Activated T-cell treated with anti-CD3 and anti-CD28 coated beads for 48 hours (primary cell): ENCODE measurements at places on chromosomes 2 and 18.

DNA sequence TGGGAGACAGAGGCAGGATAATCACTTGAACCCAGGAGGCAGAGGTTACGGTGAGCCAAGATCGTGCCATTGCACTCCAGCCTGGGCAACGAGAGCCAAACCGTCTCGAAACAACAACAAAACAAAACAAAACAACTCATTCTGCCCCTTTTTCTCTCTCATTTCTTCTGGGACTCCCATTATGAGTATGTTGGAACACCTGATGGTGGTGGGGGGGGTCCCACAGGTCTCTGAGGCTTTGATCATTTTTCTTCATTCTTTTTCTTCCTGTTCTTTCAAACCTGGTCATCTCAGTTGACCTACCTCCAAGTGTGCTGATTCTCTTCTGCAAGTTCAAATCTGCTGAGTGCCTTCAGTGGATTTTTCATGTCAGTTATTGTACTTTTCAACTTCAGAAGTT lies 8.2 kb upstream of the FAM161A start:
- no peak for DNase-seq

DNA sequence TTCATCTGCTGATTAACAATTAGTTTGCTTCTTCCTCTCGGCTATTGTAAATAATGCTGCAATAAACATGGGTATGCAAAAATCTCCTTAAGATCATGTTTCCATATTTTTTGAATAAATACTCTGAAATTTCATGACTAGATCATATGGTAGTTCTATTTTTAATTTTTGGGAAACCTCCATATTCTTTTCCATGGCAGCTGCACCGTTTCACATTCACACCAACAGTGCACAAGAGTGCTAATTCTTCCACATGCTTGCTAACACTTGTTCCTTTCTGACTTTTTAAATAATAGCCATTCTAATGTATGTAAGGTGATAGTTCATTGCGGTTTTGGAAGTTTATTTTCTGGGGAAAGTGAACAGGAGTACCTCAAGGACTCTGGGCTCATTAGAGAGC lies 52.6 kb upstream of the TACR1 start:
- DNase-seq = no peak

GRCh38 chr2:233966388-233966787 lies 49.2 kb downstream of the TRPM8 start:
- no peak for DNase-seq

DNA sequence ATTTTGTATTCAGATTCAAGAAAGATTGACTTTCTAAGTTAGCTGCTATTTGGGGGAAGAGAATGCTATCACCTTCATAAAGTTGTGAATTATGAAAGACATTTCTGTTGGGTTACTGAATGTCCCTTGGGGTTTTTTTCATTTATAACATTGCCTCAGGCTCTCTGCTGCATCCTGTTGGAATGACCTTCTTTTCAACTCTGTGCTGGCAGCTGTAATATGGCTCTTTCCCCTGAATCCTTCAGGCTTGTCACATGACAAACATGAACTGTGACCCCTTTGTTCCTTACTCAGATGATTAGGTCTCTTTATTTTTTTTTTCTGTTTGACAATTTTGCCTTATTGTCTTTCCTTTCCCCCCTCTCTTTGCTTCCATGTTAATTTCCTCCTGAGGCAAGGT lies 159.8 kb downstream of the TAF4B start:
- no peak for DNase-seq

DNA sequence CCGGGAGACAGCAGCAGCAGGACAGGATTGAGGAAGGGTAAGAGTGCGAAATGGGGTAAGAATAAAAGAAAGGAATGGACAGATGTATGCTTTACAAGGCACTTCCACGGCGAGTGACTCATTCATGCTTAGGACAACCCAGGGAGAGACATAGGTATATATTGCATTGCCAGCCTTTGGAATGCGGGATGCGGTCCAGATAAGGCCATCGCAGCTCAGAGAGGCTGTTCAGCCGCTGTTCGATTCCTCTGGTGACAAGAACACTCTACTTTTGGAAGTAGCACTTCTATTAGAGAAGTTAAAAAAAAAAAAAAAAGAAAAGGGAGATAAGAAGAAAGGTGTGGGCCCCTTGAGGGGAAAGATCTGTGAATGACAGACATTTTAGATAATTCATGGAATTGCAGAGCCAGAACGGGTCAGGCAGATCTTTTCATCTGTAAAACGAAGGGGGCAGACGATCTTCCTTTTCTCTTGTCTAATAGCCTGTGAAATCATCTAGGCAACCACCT lies 819 bp upstream of the NCOA1 start:
- DNase-seq = no peak

DNA sequence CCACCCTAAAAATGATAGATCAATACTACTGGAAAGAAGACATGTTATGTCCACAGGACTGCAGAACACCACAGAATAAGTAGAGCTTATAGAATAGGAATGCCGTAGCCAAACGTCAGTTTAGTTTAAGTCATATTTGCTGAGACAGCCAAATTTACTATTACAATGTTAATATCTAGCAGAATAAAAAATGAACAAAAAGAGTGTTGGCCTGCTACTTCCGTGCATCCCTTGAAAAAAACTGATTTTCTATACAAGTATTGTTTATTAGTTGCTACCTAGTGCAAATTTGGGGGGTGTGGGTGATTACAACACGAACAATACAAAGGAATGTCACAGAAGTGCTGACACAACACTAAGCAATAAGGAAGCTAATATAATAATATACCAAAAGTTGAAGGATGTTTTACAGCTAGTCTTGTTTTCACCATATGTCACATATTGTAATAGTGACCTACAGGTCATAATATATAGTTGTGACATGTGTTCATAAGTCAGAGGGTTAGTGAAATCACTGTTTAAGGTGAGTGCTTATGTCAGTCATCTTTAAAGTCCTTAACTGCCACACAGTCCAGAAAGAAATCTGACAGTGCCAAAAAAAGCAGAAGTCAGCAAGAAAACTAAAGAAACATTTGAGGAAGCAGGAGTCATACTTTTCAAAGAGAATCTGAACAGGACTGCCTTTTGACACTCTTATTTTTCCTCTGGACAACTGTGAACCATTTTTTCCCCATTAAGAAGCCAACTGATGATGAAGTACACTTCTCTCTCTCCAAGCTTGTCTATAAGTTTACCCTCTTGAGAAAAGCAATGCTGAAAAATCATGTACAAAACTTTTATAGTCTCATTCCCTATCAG lies 376.4 kb downstream of the ZEB2 start:
- no peak for DNase-seq

GRCh38 chr2:208999911-209000310 lies 423.9 kb upstream of the MAP2 start:
- DNase-seq = no peak

DNA sequence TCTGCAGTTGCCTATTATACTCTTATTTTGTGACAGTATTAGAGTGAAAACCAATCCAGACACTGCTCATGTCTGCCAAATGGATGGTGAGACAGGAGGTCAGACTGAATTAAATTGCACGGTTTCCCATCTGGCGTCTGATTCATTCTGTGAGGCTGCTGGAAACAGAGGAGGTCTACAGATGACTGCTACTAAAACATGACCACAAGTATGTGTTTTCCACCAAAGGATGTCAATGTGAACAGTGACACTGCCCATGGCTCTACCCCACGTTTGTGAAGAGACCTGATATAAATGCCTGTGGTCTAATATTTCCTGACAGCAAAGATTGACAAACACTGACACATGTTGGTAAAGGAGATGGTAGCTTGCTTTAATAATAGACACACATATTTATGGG lies 104.3 kb upstream of the ST6GAL2 start:
- DNase-seq = no peak

- no peak for DNase-seq
These were observed 120.8 kb downstream of the GAREM1 start for GRCh38 chr18:32349728-32350395.

GRCh38 chr2:8089596-8089995 lies 592.3 kb upstream of the ID2 start:
- no peak for DNase-seq

DNA sequence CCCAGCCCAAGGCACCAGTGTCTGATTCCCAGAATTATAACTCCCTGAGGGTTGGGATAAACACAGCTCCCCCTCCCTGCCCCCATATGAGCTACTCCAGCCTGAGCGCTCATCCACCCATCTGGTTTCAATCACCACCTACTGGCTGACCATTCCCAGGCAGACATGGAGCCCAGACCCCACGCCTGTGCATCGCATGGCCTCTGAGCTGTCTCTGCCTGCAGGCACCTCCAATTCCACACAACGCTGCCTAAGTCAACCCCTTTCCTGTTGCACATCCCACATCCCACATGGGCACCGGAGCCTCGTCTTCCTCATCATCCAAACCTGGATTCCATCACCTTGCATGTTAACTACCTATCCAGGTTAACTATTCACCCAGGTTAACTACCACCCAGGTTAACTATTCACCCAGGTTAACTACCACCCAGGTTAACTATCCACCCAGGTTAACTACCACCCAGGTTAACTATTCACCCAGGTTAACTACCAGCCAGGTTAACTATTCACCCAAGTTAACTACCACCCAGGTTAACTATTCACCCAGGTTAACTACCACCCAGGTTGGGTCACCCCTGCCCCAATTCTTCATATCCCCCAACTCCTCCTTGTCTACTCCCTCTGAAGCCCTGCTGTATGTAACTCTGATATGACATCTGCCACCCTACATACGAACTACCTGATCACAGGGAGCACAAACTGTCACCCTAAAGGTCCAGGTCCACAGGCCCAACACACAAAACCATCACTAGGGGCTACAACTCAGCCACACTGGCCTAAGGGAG lies 47.8 kb downstream of the TEX51 start:
- no peak for DNase-seq

DNA sequence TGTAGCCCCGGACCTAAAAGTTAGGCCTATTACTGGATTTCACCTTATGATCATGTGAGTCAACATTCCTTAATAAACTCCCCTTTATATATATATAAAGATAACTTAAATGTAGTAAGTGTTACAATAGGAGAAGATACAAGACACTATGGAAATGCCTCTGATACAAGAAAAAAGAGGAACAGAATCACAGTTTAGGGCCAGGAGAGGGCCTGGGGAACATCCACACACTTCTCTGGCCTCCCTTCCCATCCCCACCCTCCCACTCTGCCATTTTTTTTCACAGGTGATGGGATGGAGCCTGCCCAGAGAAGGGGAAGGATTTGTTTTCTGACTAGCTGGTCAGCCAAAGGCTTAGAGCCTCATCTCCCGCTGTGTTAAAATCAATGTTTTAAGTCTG lies 6.4 kb downstream of the CDC42EP3 start:
- no peak for DNase-seq

- no peak for DNase-seq
These were observed 11.9 kb downstream of the SDC1 start for GRCh38 chr2:20212871-20213503.

DNA sequence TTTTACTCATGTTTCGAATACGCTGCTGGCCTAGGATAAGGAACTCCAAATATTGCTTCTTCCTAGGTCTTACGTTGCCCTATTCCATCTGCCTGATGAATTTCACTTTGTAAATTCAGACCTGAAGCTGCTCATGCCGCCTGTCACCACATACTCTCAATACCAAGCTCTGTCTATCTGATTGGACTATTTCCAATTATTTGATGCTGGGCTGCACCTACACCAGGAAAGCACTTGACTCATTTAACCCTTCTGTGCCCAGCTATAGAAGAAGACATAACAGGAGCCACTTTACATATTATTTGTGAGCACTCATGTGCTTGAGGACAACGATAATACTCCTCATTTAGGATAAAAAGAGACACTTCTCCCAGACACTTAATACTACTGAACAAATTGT lies 1293.9 kb upstream of the LRRTM1 start:
- DNase-seq = no peak

- DNase-seq = no peak
These were observed 9.8 kb upstream of the RAB17 start for GRCh38 chr2:237600205-237600846.

DNA sequence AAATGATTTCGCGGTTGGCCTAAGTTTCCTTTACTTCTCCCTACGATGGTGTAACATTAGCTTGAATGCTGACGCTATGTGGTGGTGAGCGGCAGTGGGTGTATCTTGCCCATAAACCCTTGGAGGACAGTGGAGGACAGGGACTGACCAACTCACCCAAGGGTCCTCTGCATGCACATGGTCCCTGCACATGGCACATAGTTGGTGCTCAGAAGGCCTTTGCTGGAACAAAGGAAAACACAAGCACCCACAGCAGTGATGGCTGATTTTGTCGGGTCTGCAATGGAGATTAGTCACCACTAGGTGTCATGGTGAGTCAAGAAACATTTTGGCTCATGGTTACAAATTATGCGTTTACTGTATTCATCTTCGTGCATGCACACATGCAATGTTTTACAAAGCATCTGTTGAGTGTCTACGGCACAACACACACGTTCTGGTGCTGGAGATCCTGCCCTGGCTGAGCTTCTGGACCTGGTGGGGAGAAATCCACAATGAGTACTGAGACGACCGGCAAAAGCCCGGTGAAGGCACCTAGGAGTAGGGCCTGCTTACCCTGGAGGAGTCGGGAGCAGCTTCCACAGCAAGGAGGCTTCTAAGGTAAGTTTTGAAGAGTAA lies 44.0 kb downstream of the PDCL3 start:
- no peak for DNase-seq

- DNase-seq = no peak
These were observed 176.0 kb downstream of the ACKR3 start for GRCh38 chr2:236745420-236746210.

DNA sequence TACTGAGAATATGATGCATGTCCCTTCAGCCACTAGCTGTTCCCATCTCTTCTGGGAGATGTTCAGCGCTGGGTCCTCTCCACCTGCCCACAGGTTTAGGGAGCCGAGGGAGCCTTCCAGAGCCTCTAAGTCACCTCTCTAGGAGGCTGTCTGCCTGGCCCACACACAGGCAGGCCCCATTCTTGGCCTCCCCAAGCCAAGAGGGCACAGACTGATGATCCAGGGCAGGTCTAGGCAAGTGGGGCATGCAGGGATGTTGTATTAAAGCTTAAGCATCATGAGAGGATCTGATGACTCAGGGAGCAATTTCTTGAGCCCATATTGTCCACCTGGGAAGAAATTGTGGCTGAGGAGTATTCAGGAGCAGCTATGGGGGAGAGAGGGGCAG lies 19.9 kb downstream of the TMSB10 start:
- no peak for DNase-seq

- no peak for DNase-seq
These were observed 50.1 kb downstream of the UBR3 start for GRCh38 chr2:169877398-169877797.

DNA sequence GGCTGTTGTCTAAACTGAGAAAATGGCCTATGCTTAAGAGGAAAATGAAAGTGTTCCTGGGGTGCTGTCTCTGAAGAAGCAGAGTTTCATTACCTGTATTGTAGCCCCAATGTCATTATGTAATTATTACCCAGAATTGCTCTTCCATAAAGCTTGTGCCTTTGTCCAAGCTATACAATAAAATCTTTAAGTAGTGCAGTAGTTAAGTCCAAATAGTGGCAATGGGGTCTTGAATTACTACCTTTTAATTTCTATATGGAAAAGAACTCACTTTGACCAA lies 13.8 kb upstream of the ALLC start:
- DNase-seq = no peak

DNA sequence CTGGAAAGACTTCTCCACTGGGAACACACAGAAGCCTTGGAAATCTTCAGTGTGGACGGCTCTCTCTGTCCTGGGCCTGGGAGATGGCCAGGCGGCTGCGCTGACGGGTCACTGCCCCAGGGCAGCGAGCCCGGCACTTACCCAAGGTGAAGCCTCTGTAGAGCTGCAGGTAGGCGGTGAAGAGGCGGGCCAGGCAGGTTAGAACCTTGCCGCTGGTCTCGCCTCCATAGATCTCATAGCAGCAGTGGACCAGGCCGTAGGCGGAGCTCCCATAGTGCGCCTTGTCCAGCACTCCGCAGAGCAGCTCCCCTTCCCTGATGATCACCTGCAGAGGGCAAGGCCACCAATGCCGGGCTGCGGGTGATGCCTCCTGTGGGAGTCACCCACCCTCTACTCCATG lies 53.0 kb downstream of the POLR1A start:
- no peak for DNase-seq
